ENCODE measurements at places on chromosomes 4 and X.

DNA sequence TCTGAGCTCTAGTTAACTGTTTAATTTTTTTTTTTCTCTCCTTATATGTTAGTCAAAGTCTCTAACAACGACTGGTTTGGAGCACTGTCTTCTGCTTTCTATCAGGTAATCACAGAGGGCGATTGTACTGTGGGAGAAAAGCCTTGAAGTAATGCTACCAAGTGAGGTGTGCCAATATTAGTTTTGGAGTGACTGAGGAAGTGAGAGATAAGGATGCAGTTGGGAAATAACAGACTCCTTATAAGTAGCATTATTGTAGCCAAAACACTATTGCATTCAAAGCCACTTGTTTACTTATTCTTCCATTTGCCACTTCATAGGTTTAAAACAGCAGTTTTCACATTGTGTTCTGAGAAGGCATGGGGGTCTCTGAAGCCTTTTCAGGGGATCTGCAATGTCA lies 79.1 kb upstream of the SLC6A14 start:
- DNase-seq: no peak

GRCh38 chrX:138925330-138925729 lies 213.8 kb upstream of the FGF13 start:
- peak; percentile 82 for DNase-seq

DNA sequence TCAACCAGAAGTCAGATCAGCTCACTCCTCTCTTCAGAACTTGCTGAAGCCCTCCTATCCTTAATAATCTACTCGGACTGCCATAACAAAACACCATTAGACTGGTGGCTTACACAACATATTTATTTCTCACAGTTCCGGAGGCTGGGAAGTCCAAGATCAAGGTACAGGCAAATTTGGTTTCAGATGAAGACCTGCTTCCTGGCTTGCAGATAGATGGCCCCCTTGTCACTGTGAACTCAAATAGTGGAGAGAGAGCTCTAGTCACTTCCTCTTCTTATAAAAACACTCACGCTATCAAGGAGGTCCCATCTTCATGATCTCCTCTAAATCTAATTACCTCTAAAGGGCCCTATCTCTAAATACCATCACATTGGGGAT lies 125.1 kb downstream of the CAMK2D start:
- DNase-seq: no peak

DNA sequence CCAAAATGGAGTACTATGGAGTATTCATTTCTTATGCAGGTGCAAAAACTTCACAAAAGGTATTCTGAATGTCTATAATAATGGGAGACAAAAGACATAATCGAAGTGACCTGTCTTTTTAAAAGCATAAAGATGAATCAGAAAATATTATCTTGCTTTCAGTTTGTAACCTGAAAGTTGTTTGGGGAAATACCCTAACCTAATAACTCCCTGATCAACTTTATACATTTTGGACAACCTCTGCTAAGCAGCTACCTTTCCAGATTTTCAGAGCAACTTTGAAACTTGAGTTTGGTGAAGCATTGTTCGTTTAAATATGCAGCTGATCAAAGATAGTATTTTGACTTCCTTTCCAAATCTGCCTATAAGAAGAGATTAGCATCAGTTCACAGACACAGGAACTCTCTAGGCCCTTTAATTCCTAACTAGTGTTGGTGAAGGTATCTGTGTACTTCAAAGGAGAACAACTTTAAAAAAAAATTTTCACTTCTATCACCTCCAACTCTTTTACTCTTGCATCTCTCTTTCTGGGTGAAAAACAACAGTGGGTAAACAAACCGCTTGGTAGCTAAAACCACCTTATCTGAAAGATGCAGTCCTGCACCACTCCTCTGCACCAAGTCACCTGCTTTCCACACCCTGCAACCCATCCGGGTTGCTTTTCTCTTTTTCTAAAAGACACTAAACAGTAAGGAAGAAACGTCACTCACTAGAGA lies 26.5 kb downstream of the CD40LG start:
- no peak for DNase-seq

DNA sequence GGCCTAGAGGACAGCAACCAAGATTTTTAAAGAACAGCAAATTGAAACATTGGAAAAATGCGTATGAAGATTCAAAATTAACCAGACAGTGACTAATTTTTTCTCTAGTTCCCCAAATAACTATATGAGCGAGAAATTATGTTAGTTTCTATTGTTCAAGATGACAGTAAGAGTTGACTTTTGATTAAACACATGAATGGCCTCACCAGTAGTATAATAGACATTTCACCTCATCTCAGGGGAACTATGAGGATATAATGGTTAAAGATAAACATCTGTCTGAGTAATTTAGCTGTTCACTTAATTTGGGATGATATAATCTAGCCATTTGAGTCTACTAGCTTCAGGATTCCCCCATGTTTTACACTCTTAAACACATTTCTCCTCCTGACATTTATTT lies 380.9 kb upstream of the NWD2 start:
- DNase-seq: no peak

- no peak for DNase-seq
These were observed 182.2 kb upstream of the TEX13C start for GRCh38 chrX:125137521-125137920.

- DNase-seq: peak; percentile 24
These were observed 50.8 kb downstream of the ANAPC10 start for GRCh38 chr4:145047151-145047550.

- DNase-seq: no peak
These were observed 64.5 kb downstream of the DRD5 start for GRCh38 chr4:9845791-9846493.

DNA sequence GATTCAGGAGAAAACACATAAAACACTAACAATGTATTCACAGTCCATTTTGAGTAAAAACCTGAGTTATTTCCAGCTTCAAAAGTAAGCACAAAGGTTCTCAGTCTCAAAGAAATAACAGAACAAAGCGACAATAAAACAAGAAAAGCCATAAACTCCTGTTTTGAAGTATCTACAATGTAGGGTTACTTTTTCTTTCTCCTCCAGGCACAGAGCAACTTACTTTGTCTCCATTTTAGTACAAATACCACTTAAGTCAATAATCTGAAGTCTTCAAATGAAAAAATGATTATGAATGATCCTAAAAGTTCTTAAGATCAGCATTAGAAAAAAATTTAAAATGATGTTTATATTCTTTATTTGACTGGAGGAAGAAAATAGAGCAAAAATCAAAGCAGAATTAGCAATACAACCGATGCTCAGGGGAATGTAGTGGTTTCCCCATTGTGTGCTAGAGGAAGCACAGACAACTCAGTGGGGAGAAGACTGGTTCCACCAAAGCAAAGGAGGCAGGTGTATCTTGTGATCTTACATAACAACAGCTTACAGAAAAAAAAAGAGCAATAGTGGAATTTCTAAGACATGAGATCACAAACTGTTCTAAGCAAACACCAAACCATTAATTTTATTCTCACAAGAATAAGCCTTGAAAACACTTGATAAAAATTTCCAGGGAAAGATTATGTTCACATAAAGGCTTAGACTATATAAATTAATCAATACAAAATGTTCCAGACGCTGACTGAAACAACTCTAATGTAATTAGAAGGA lies 35.1 kb downstream of the EPHA5 start:
- no peak for DNase-seq

GRCh38 chr4:126375462-126376054 lies 1060.8 kb downstream of the FAT4 start:
- no peak for DNase-seq

GRCh38 chrX:150870029-150870428 lies 28.4 kb downstream of the CD99L2 start:
- no peak for DNase-seq

GRCh38 chr4:105634402-105635080 lies 73.9 kb downstream of the INTS12 start:
- no peak for DNase-seq

DNA sequence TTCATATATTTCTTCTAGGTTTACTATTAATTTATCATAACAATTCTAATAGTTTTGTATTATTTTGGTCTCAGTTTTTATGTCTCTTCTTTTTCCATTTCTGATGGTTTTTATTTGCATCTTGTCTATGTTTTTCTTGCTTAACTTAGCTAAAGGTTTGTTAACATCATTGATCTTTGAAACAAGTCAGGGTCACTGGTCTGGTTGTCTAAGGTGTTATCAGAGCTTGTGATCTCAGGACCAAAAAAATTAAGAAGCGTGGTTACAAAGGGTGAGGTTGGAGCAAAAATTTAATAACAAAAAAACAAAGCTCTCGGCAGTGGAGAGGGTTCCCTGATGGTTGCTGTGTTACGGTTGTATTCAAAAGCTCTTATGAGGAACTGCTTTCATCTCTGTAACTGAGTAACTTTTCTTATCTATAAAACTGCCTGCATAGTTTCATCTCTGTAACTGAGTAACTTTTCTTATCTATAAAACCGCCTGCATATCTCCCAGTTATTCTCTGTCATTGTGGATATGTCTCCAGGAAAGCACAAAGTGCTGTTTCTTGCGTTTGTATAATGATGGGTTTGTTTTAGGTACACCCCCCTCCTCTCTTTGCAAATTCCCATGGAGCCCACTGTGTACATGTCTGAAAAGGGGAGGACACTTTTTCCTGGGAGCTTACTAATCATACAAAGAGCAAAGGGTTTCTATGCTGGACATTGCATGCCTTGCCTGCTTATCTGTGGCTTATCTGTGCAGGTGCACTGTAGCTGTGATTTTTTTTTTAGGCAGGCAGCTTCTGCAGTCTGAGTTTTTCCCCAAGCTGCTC lies 62.4 kb upstream of the UGT2B15 start:
- DNase-seq: no peak

DNA sequence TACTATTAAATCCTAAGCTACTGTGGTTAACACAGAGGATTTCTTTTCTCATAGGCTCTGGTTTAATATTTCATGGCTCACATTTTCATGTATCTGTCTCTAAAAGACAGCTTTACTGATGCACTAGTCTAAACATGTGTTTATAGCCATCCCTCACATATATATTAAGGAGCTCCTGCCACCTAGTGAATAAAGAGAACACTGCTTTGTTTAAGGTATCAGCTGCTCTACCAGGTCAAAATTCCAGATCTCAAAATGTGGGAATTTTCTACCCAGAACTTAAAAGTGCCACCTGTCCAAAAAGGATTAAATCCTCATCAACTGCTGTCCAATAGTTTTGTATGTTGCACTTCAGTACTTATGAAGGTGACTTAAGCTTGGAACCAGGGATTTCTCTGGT lies 188.5 kb upstream of the TEX13C start:
- no peak for DNase-seq

GRCh38 chrX:33161829-33162228 lies 49.5 kb downstream of the DMD start:
- no peak for DNase-seq

GRCh38 chr4:15479089-15479912 lies 9.6 kb downstream of the CC2D2A start:
- no peak for DNase-seq

DNA sequence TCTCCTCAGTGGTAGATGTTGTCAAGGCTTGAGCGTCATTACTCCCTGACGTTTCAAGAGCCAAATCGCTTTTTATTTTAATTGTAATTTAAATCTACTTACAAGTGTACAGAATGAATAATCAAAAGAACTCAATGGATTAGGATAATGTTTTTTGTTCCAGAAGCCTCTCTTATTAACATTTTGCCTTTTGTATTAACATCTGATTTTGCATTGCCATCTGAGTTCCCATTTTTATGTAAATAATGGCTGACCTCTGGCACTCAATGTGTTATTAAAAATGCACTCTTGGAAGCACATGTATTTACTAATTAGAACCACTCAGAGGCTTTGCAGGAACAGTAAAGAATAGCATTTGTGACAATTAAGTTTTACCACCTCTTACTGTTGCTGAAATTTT lies 411.0 kb downstream of the EPHA5 start:
- DNase-seq: no peak

- no peak for DNase-seq
These were observed 55.0 kb downstream of the BEX3 start for GRCh38 chrX:103431316-103431715.

- no peak for DNase-seq
These were observed 56.8 kb downstream of the TAPT1 start for GRCh38 chr4:16169490-16169889.

DNA sequence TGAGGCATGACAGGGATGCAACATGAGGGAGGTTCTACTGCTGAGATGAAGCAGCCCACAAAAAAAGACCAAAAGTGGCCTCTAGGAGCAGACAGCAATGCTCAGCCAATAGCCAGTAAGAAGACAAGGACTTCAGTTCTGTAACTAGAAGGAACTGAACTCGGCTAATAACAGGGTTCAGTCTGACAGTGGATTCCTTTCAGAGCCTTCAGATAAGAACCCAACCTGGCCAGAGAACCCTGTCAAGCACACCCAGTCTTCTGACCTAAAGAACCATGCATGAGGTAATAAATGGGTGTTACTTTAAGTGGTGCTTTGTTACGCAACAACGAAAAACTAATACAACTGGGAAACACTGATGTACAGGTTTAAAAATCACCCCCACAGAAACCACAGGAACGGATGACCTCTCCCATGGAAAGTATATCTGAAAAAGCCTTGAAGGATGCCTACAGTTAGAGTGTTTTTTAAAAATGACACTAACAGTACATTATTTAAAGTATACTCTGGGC lies 94.6 kb downstream of the PAPSS1 start:
- DNase-seq: no peak

GRCh38 chr4:98485816-98486345 lies 172.5 kb downstream of the TSPAN5 start:
- DNase-seq: no peak

GRCh38 chrX:154136627-154137161 lies 7.3 kb upstream of the OPN1LW start:
- DNase-seq: no peak

- DNase-seq: no peak
These were observed 123.0 kb downstream of the CHRNA9 start for GRCh38 chr4:40458109-40458508.

GRCh38 chrX:2516623-2517022 lies 15.8 kb upstream of the DHRSX start:
- DNase-seq: no peak

DNA sequence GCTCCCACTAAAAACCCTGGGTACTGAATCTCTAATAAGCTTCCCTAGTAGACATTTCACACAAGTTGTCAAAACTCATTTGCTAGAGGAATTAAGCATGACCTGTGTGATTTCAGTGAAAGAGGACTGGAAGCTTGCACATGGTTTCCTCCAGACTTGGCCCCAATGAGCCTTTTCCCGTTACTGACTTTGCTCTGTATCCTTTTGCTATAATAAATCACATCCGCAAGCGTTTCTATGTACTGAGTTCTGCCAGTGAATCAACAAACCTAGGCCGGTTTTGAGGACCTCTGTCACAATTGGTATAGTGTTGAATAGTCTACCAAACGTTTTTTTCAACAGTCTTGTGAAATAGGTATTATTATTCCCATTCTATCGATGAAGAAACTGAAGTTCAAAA lies 8.2 kb downstream of the ATP11C start:
- no peak for DNase-seq

DNA sequence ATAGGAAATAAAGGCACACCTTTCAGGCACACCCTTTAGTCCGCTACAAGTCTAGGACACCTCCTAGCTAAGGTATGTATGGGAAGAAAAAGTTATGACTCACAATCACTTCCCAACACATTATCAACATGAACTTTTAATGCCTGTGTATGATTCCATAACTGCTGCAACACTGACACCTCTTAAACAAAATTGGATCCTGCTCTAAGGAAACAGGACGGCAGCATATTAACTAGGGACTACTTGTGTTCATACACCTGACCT lies 2.4 kb upstream of the PPP3CA start:
- DNase-seq: no peak

- DNase-seq: no peak
These were observed 592.4 kb downstream of the GLUD2 start for GRCh38 chrX:121639781-121640180.

GRCh38 chrX:133473451-133473850 lies 58.2 kb upstream of the GPC4 start:
- DNase-seq: no peak
